ENCODE measurements at places on chromosomes 7 and 10.

DNA sequence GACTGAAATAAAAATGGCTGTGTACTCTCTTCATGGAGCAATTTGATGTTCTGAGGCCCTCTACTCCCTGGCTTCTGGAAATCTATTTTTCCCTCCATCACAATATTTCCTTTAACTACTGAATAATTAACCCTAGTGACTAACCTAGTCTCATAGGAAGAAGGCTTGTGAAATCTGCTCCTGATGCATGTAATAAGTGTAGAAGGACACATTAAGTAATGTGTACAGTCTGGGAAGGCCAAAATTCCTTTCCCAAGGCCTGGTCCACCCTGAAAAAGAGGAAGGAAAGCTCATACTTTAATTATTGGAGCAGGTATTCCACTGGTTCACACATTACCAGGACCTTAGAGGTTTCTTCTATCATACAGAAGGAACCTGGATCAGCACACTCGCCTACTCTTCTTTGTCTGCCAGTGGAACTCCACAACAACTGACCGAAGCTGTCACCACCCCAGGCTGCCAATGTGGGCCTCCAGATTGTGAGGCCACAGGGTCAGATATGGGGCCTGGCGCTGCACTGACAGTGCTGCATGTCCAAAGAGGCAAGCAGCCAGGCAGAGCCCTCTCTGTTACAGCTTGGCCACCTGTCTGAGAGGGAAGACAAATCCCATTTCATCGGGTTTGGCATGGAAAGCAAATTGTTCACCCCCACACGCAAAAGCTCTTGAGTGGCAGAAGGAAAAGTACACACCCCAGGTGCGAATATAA lies 54.4 kb upstream of the FAM133B start:
- DNase-seq = no peak

GRCh38 chr10:60943316-60944057 lies 498 bp downstream of the RHOBTB1 start:
- no peak for DNase-seq

DNA sequence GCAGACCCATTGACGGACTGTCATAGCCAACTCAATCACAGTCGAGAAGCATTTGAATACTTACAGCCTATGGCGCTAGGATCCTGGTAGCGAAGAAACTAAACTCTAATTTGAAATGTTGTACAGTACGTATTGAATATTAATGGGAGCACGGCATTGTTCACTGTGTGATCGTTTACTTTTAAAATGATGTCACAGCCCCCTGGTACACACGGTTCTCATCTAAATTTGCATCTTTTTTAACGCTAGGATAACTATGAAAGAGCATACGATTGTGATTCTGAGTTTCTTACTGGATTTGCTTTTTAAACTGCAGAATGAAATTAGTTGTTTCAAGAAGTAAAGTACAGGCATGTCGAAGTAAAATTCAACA lies 895 bp upstream of the NAPEPLD start:
- DNase-seq = no peak

- no peak for DNase-seq
Observed at GRCh38 chr10:110207011-110207804, at the start of gene MXI1. Gene MXI1, plus strand, starts transcription at chr10:110207605. Its CDS starts 204 bp downstream, at chr10:110207809.

- no peak for DNase-seq
Observed at GRCh38 chr10:53130337-53130736, 357.8 kb upstream of the MBL2 start.

- DNase-seq = no peak
Observed at GRCh38 chr7:95004618-95005247, 97.3 kb downstream of the PPP1R9A start.

DNA sequence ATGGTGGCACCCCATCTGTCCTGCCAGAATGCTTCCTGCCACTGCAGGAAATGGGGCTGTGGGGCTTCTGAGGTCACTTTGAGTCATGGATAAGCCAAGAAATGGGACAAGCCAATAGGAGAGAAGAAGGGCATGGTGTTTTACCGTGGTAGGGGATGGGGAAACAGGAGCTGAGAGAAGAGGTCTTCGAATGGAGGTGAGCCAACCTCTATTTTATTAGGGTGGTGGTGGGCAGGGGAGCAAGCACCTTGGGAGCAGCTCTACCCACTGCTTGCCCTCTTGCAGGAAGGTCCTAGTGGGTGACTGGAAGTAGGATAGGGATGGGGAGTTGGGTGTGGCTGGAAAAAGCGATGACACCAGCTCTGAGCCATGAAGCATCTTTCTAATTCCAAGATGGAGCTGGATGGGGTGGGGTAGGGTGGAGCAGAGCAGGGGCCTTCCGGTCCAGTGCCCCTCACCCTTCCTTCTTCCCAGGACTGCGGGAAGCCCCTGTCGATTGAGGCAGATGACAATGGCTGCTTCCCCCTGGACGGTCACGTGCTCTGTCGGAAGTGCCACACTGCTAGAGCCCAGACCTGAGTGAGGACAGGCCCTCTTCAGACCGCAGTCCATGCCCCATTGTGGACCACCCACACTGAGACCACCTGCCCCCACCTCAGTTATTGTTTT lies 9.1 kb downstream of the ZYX start:
- no peak for DNase-seq

DNA sequence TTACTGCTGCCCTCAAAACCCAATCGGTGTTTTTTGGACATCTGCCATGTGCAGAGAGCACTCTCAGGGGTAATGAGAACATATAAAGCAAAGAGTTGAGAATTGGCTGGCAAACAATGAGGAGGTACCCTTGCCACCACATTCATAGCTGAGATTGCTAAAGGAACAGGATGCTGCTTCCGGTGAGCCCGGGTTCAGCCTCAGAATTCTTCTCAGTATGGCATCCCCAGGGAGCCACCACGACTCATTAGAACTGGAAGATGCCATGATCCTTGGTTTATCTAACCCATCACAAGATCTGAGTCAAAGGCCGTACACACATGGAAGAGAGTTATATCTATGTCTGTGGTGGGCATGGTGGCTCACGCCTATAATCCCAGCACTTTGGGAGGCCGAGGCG lies 174.4 kb downstream of the ARID5B start:
- no peak for DNase-seq

GRCh38 chr10:88979153-88979562 lies 11.4 kb upstream of the FAS start:
- no peak for DNase-seq

DNA sequence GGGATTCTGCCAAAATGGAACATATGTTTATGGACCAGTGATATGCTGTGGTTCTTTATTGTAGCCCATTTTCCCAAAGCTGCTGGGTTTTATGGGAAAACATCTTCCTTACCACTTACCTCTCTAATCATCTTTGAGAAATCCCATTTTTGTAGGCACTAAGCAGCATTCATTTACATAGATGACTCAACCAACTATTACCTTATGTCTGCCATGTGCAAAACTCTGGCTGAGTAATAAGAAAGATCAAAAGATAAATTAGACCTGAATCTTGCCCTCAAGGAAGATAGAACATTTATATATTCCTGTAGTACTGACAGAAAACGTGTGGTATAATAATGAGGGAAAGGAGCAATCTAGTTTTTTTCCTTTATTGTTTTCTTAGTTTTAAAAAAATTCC lies 24.3 kb downstream of the CBLL1 start:
- no peak for DNase-seq

DNA sequence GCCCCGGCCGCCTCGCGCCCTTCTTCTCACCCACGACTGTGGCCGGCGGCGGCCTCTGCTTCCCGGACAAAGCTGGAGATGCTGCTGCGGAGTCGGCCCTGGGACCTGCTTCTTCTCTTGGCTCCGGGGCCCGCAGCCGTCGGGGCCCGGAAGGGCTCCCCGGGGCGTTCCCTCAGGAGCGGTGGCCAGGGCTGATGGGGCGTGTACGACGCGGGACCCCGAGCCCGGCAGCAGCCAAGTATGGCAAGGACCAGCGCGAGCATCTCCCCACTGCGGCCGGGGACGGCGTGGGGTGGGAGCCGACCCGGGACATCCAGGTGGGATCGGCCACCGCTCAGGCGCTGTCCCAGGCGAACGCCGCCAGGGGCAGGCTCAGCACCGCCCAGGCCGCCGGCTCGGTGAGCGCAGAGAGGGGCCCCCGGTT lies 27.6 kb upstream of the BMS1 start:
- DNase-seq = no peak

GRCh38 chr7:80224415-80224814 lies 89.8 kb downstream of the GNAI1 start:
- DNase-seq = no peak

DNA sequence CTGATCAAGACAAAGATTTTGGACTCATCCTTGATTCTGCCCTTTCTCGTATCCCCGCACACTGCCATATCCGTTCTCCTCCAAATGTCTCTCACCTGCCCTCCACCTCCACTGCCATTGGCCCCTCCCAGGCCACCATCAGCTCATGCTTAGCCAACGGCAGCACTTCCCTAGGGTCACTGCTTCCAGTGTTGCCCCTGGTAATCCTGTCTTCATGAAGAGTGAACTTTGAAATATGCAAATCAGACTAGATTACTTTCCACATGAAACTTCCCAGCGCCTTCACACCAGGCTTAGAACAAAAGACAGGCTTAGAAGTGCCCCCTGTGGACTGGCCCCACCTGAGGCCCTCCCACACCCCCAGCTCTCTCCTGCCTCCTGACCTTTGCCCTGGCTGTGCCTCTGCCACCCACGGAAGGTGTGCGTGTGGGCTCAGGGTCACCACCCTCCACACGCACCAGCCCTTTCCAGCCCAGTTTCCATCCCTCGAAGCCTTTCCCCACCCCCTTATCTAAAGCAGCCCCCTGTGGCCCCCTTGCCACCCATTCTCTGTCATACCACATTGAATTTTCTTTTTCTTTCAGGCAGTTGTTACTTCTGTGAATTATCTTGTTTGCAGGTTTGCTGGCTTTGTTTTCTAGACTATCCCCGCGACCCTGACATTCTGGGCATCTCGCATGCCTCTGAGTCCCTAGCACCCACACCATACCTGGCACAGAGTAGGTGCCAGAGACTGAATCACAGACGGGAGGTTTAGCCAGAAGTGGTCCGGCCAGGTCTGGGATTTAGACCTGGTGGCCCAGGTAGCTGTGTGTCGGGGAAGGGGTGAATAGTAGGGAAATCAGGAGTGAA lies 26.8 kb upstream of the C10orf53 start:
- DNase-seq = no peak

- no peak for DNase-seq
Observed at GRCh38 chr7:80785276-80785675, 133.6 kb downstream of the SEMA3C start.

DNA sequence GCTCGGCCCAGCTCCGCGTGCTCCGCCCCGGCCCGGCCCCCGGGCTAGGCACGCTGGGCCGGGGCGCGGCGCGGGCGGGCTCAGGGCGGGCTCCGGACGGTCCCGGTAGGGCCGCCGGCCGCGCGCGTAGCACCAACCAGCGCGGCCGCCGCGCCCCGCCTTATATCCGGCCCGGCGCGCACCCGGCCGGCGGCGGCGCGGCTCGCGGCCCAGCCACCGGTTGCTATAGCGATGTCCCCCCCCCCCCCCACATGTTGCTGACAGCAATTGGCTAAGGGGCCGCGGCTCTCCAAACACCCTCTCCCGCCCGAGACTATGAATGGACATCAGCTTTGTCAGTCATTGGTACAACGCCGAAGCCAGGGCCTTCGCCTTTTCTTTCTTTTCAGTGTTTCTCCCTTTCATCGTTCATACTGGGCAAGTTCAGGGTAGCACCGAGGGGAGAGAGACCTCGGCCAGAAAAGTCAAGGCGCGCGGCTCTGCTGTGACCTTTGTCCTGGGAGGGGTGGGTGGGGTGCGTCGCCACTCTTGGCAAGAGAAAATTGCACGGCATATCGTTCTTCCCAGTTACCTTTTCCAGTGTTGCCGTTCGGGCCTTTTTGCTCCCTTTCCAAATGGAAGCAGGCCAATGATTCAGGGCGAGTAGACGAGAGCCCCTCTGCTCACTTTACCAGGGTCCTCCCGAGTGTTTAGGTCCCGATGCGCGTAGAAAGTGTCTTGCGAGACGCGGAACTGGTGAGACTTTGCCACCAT lies 354.2 kb downstream of the DNAJB6 start:
- DNase-seq = no peak

DNA sequence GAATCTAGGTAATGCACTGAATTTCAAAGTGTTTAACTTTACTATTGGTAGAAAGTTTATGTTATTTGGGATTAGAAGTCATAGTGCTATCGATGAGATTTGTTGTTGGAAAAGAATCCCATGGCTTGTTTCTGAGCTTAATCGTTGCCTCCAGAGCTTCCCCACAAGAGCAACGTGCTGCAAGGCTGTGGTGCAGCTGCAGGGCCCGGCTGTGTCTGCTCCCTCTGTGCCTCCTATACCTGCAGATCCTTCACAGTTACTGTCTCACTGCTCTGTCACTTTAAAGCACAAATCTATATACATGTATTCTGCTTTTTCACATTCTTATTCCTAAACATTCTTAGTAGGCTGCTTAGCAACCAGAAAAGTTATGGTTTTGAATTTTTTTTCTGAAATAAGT lies 826.6 kb upstream of the COBL start:
- no peak for DNase-seq
